Naive B cell (primary cell): ENCODE measurements at places on chromosomes 11 and 22. TPM values are rescaled to one million over a fixed set of nuclear protein-coding genes. Genes with fewer than 3 reads are reported as not detected.

PRG3 gene
- polyA plus RNA-seq, result not detected

- no peak for DNase-seq
These were observed 23.3 kb upstream of the OR9Q2 start for GRCh38 chr11:58165504-58166106.

CADM1 gene
- not detected for polyA plus RNA-seq

GRCh38 chr11:79092791-79093353 lies 348.0 kb downstream of the TENM4 start:
- no peak for DNase-seq

- DNase-seq, result peak; percentile 2
These were observed 40.9 kb downstream of the JRKL start for GRCh38 chr11:96430668-96431067.

DNA sequence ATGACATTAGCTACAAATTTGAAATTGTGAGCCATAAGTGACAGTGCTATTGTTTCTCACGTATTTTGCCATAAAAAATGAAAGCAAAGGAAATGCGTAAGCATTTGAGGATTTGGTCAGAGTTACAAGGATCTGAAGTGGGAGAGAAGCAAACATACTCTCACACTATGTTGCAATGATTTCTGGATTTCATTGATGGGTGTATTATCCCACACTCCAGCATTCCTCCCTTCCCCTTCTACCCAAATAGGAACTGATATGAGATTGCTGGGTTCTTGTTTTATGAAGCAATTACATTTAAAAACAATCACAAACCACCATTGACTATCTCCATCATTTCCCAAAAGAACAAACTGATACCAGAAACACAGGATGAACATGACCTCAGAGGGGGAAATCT lies 314.0 kb upstream of the CTSC start:
- DNase-seq, result no peak

DNA sequence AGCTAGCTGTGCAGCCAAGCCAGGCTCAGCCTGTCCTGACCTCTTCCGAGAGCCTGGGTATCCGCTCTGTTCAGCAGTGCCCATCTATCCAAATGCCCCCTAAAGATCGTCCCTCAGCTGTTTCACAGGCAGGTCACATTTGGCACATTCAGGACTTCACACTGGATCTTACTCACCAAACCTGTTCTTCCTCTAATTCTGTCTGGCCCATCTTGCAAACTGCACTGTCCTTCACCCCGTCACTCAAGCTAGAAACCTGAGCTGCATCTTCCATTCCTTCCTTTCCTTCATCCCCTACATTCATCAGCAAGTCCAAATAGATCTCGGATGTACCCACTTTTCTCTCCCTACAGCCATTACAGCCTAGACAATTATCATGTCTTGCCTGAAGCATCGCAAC lies 60.7 kb upstream of the CSNK2A3 start:
- no peak for DNase-seq

NLRX1 gene
- polyA plus RNA-seq, result 2.1 TPM

DNA sequence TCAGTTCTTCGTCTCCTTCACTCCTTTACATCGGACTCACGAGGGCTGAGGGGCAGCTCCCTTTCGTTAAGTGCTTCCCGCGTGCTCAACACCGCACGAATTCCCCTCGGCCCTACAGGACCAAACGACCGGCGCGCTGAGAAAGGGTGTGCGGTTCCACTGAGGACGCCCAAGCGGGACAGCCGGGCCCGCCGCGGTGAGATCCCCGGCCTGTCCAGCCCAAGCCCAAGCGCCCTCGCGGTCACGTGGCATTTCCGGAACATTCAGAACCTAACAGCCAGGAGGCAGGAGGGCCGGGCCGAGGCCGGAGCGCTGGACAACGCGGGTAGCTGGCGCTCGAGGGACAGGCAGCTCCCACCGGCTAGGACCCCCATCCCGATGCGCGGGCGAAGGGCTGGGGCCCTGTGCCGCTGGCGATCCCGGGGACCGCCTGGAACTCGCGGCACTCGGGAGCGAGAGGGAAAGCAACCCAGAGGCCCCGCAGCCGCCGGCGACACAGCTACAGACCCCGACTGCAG lies 737 bp upstream of the STIP1 start:
- no peak for DNase-seq

OR8A1 gene
- polyA plus RNA-seq, result not detected

DNA sequence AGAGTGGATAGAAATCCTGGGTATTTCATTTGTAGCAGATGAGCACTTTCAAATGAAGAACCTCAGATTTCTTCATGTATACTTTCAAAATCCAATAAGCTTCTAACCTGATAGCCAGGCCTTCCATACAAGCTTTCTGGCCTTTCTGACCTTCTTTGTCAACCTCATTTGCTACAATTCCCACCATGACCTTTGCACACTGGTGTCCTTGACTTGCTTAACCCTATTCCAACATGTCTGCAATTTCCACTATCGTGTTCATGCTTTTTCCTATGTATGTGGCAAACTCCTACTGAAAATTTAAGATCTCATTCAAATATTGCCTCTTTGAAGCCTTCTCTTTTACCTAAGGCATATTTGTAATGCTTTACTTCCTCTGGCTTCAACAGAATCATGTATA lies 242.1 kb upstream of the CCDC90B start:
- DNase-seq, result no peak

- DNase-seq, result no peak
These were observed 494.5 kb upstream of the LARGE1 start for GRCh38 chr22:34414467-34415440.

GRCh38 chr11:24767411-24767810 lies 270.6 kb downstream of the LUZP2 start:
- DNase-seq, result no peak

RBMXL2 gene
- not detected for polyA plus RNA-seq

- DNase-seq, result no peak
These were observed 5.3 kb downstream of the LGALS12 start for GRCh38 chr11:63511048-63511748.

DNA sequence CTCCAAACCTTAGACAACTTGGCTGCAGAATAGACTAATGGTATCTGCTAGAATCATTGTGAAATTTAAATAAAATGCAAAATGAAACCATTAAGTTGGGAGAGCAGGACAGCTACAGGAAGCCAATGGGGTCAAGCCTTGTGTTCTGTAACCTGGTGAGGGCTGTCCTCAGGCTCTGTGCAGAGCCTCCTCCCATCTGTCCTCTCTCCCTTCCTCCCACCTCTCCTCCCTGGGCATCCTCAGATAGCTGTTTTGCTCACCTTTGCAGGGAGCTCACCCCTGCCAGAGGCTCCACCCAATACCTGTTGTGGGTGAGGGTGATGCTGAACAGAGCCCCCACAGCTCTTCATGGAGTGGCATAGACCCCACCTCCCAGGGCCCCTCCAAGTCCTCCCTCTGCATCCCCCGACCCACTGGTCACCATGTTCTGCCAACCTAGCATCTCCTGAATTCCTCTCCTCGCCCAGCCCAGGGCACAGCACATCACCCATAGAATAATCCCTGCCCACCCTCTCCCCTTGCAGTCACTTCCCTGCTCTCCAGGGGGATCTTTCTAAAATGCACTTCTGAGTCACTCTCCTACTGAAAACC lies 100.3 kb downstream of the PDE2A start:
- DNase-seq, result no peak

DNA sequence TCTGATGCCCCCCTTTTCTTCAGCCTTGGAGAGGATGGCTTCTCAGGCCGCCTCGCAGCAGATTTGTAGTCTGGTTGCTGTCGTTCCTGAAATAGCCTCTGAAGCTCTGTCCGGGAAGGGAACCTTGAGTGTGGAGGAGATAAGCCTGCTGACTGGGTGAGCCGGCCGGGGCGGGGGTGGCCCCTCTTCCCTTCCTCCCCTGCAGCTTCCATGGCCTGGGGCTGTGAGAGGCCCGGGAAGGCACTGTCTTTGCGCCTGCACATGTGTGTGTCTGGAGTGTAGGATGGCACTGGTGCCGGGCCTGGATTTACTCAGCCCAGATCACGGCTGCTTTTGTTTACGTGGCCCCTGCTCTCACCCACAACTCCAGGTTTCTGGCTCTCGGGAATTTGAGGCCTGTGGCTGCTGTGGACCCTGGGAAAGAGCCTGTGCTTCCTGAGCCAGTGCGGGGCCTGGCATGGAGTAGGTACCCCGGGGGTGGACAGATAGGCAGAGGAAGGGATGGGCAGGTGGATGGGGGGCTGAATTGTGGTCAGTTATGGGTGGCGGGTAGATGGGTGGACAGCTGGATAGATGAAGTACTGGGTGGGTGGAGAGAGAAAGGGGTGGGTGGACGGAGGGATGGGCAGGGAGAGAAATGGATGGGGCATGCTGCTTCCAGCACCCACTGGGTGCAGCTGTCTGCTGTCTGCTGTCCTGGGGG lies 16.6 kb downstream of the KCNQ1 start:
- DNase-seq, result no peak

DNA sequence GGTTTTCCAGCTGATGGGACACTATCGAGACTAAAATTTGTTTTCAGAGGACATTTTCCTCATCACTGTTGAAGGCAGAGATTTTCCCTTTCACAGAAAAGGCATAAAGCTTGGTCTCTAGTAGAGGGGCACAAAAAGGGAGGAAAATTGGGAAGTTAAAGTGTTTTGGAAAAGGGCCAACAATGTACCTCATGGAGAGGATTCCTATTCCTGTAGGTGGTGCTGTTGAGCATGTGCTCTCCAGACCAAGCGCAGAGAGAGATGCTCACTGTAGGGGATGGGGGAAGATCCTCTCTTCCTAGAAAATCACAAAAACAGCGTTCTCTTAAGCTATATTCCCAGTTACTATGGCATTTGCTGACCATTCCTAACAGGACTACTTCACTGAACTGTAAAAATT lies 44.9 kb downstream of the OR4C46 start:
- no peak for DNase-seq

DNA sequence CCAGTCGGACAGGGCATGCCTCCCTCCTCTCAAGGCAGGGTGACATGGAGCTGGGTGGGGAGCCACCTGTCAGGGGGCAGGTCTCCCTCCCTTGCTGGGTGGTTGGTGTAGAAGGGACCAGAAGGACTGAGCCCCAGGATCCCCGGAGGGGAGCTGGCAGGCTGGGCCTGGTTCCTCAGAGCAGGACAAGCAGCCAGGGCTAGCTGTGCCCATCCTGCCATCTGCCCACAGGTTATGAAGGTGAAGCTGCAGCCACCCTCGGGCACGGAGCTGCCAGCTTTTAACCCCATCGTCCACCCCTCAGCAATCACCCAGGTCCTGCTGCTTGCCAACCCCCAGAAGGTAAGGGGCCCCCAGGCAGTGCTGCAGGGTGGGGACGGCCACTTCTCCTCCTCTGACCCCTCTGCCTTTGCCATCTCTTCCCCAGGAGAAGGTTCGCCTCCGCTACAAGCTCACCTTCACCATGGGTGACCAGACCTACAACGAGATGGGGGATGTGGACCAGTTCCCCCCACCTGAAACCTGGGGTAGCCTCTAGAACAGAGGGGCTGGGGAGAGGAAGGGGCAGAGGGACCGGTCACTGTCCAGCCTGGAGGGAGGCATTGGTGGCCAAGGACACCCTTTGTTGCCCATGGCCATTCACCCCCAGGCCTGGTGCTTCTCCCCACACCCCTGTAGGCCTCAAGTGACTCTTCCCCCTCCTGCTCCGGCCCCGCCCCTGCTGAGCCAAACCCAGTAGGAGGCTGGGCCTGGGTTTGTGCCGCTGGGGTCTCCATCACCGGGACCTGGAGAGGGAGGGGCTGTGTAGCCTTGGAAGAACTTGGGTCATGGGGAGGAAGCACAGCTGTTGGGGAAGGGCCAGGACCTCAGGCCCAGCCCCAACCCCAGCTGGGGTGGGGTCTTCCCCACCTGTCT lies 7.0 kb upstream of the SH3BP1 start:
- no peak for DNase-seq

DNA sequence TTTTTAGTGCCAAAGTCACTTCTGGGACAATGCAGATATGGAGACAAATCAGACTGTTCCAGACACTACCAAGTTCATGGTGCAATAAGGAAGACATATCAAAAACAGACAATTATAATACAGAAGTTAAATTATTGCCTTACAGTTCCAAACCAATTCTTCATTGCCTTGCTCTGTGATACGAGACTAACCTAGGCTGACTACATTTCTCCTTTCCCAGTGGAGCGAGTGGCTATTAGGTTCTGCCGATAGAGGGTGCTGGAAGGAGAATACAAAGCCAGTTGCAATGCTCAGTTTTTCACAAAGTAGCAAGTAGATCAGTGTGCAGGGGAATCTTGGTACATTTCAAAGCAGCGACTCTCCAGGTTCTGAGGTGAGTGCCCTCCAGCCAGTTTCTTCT lies 67.8 kb downstream of the FAM168A start:
- no peak for DNase-seq

DNA sequence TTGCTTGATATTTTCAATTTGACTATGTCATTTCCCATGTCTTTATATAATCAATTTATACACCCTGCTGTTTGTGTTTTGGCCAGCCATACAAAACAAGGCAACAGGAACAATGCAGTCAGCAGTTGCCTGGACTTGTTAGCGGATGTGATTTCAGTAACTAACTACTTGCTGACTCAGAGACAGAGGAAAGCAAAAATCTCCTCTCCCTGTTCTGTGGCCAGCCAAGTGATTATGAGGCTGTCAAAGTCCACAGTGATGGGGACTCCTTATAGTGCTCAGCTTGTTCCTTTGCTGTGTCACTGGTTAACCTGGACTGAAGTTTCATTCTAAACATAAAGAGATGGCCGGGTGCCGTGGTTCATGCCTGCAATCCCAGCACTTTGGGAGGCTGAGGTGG lies 32.6 kb upstream of the APLP2 start:
- no peak for DNase-seq

DNA sequence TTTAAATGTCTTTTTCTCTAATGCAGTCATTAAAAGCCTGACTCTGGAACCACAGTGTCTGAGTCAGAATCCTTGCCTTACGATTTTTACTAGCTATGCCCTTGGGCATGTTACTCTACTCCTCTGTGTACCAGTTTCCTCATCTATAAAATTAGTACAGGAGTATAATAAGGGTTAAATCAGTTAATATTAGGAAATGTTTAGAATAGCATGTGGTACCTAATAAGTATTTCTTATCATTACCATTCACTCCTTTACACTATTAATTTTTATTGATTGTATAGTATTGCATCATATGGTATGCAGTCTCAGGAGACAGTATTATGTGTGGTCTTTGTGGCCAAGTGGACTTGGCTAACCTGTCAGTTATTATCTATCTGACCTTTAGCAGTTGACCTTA lies 68.2 kb downstream of the METTL15 start:
- no peak for DNase-seq

- DNase-seq, result no peak
These were observed 4.0 kb downstream of the PRR33 start for GRCh38 chr11:1887451-1888346.

DNA sequence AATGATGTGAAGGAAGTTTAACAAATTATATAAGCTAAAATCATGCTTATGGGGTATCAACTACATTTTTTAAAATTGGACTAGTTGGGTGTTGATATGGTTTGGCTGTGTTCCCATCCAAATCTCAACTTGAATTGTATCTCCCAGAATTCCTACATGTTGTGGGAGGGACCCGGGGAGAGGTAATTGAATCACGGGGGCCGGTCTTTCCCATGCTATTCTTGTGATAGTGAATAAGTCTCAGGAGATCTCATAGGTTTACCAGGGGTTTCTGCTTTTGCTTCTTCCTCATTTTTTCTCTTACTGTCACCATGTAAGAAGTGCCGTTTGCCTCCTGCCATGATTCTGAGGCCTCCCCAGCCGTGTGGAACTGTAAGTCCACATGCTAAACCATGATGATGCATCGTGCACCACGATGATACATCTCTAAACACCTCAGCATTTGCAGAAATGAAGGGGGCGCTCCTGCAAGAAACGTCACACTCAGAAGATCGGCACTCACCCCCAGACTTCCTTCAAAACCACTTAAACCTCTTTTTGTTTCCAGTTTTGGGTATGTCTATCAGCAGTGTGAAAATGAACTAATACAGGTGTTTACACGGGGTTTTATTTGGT lies 340.0 kb downstream of the SHANK2 start:
- no peak for DNase-seq
